ENCODE measurements at places on chromosomes 6 and 20.
A peak's percentile ranks its signal among the peaks of the same experiment; 100 is the strongest.

DNA sequence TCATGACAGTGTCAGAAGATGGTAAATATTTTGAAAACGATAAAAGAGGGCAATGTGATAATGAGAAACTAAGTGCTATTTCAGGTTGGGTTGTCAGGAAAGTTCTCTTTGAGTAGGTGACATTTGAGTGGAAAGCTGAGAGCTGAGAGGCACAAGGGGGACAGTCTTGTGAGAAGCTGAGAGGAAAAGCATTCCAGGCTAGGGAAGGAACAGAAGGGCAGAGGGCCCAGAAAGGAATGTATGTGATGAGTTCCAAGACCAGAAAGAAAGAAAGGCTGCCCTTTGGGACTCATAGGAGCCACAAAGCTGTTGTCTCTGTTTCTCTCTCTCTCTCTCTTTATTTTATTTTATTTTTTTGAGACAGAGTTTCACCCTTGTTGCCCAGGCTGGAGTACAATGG, 7.6 kb upstream of the RNF182 start:
- DNase-seq, result no peak

DNA sequence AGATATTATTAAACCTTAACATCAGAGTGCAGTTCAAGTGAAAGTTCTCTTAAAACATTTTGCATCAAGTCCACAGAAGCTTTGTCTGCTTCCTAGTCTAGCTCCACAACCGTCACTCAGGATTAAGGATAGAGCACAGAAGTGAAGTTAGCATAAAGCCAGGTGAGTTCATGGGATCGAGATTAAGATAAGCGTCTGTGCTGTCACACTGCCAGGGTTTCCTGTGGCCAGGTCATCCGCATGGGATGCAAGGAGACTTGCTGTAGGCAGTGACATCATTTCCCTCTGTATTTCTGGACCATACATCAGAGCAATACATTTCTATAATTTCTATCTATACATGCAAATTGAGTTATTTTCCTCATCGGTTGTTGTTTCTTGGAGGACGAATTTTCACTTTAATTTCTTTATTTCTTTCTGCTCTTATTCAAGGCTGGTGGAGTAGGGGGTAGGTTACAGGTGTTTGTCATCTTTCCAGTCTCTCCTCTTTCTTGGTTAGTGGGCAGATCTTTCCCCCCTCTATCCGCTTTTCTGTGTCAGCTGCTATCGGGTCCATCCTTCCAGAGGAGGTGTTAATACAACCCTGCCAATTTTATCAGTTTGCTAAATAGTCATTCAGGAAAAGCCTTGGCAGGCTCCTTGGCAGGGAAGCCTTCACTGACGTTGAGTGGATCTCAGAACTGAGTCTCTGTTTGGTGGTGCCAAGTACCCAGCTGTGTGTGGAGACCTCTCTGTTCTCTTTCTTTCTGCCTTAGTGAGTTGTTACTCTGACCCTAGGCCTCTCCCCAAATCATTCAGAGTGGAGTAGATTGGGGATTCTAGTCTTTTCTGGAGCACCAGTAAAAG, 307.6 kb upstream of the MAP3K7 start:
- no peak for DNase-seq

DNA sequence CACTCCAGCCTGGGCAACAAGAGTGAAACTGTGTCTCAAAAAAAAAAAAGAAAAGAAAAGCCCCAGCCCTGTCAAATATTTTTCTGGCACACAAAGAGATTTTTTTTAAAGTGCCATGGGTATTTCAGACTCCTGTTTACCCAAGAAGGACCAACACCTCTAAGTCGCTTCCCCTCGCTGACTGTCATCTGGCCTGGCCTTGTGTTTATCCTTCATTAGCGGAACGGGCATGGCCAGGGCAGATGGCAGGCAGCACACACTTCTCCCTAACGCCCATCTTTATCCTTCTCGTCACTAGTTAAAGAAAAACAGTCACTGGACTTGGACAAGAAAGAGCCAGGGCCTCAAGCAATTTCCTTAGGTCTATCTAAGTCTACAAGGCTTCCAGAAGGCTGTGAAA, 7.3 kb upstream of the CBFA2T2 start:
- DNase-seq, result no peak

DNA sequence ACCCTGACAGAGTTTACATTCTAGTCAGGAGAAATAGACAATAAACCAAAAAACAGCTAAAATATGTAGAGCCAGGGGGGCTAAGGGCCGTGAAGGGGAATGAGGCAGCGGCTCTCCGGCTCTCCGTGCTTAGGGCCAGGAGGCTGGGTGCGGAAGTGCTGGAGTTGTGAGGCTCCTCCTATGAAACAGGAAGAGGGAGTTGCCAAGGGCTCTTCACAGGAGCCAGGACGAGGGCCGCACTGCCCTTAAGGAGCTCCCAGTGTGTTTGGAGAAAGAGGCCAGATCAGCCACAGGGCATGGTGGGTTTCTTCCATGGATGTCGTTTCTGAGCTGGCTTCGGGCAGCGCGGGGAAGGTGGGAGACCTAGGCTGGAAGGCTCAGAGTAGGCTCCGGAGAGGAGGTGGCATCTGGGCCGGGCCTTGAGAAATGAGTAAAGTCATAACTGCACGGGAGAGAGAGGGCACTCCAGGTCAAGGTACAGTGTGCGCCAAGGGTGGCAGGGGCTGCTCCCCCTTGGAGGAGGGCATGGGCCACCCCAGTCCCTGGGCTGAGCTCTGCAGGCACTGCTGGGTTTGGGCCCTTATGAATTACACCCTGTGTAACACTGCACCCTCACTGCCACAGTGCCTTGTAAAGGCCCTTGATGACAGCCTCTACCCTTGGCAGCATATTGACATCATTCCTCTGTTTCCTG, 20.8 kb upstream of the MLN start:
- DNase-seq, result peak; percentile 71

GRCh38 chr6:155222506-155222905, 41.3 kb upstream of the CLDN20 start:
- no peak for DNase-seq

GRCh38 chr20:51554538-51555165, 12.1 kb upstream of the NFATC2 start:
- no peak for DNase-seq

GRCh38 chr6:36625158-36625919, 31.2 kb downstream of the SRSF3 start:
- peak; percentile 68 for DNase-seq

DNA sequence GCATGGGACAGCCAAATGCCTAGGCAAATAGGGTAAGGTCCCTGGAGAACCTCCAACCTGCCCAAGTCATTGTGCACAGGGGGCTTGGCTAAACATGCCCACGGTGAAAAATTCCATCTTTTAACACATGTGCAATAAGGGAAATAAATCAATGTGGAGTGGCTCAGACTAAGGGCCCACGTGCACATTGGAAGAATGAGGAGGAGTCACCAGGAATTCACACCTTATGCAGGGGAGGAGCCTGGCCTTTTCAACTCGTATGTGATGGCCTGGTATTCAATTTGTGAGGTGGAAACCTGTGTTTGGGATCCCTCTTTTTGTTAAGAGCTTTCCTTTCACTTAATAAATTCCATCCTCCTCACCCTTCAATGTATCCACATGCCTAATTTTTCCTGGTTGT, 12.6 kb downstream of the C6orf52 start:
- DNase-seq, result no peak

DNA sequence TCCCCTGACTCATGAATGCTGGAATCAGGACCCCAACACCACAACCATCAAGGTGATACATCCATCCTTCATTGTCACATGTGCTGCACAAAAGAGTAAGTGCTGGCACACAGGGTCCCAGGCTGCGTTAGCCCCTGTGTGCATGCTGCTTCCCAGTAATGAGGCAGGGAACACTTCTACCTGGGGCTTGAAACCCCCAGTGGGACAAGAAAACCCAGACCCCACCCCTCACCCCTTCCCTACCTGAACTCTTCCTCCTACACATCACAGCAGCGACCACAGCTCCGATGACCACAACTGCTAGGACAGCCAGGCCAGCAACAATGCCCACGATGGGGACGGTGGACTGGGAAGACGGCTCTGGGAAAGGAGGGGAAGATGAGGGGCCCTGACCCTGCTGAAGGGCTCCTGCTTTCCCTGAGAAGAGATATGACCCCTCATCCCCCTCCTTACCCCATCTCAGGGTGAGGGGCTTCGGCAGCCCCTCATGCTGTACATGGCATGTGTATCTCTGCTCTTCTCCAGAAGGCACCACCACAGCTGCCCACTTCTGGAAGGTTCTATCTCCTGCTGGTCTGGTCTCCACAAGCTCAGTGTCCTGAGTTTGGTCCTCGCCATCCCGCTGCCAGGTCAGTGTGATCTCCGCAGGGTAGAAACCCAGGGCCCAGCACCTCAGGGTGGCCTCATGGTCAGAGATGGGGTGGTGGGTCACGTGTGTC, 2.0 kb downstream of the HLA-B start:
- DNase-seq, result no peak

DNA sequence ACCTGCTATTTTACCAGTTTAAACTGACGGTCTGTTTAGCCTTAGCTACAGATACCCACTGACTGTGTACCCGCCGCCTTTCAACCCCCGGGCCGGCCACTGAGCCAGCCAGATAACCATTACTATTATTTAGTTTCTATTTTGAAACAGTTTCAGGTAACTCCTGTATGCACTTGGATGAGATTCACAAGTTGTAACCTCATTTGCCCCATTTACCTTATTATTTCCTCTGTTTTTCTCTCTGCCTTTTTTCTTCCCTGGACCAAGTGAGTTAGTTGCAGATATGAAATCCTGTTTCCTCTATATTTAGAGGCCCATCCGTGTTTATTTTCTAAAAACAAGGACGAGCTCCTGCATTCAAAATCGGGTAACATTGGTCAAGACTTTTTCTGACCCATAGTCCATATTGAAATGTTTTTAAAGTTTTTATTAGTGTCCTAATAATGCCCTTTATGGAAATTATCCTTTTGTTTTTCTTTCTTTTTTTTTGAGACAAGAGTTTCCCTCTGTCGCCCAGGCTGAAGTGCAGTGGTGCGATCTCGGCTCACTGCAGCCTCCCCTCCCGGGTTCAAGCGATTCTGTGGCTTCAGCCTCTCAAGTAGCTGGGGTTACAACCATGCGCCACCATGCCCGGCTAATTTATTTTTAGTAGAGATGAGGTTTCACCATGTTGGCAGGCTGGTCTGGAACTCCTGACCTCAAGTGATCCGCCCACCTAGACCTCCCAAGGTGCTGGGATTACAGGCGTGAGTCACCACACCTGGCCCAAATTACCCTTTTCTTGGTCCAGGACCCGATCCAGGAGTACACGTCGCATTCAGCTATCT, 767 bp downstream of the AP5S1 start:
- DNase-seq, result no peak

GRCh38 chr6:98067375-98067774, 767.0 kb upstream of the POU3F2 start:
- no peak for DNase-seq

DNA sequence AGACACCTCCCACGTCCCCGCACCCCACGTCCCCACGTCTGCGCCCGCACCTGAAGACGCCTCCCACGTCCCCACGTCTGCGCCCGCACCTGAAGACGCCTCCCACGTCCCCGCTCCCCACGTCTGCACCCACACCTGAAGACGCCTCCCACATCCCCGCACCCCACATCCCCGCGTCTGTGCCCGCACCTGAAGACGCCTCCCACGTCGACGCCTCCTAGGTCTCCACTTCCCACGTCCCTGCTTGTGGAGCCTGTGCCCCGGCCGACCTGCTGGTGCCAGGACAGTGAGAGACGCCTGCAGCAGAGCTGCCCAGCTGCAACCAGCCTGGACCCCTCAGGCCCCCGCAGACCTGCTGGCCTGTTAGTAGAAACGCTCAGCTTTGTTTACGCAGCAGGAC, 22.6 kb downstream of the ANKRD60 start:
- DNase-seq, result no peak

GRCh38 chr6:165439928-165440554, 130.6 kb upstream of the C6orf118 start:
- DNase-seq, result no peak

GRCh38 chr6:5403609-5404008, 142.3 kb downstream of the FARS2 start:
- no peak for DNase-seq

GRCh38 chr6:18465410-18466154, 78.4 kb downstream of the RNF144B start:
- no peak for DNase-seq

- no peak for DNase-seq
These were observed 32.1 kb downstream of the PRSS16 start for GRCh38 chr6:27279513-27280063.
